Hypothalamus (tissue), 51 donors: ENCODE measurements at places on chromosomes 7 and 10.
A peak's percentile ranks its signal among the peaks of the same experiment; 100 is the strongest.

DNA sequence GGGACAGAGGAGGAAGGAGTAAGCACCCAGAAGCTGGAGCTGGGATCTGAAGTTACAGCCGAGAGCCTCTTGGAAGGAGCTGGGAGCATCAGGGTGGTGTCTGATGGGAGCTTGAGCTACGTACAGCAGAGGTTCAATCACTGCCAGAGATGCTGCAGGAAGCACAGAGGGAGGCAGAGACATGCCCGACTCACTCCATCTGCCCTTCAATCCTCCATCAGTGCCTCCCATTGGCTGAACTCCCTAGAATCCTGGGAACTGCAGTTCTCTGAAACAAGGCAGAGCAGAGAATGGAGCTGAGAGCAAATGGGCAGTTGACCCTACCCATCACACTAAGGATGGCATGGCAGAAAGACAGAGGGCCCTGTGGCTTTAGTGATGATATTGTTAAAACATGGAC lies 40.0 kb upstream of the CTBP2 start:
- no peak for DNase-seq

GRCh38 chr10:19728376-19728775 lies 87.9 kb upstream of the PLXDC2 start:
- DNase-seq = no peak

DNA sequence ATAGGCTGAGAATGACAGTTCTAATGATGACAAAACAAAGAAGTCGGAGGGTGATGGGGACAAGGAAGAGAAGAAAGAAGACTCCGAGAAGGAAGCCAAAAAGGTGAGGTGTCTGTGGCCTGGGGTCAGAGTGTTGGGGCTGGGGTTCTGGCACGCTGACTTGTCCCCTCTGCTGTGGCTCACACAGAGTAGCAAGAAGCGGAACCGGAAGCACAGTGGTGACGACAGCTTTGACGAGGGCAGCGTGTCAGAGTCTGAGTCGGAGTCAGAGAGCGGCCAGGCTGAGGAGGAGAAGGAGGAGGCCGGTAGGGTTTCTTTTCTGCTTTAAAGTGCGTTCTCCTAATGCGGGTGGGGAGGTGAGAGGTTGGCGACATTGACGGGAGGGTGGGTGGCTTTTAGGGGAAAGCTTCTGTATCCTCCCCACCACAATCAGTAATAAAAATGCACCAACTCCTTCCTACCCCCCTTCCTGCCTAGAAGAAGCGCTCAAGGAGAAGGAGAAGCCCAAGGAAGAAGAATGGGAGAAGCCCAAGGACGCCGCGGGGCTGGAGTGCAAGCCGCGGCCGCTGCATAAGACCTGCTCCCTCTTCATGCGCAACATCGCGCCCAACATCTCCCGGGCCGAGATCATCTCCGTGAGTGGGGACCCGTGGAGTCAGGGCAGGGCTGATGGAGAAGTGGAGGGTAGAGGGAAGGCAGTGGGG lies 4.6 kb downstream of the UFSP1 start:
- no peak for DNase-seq

DNA sequence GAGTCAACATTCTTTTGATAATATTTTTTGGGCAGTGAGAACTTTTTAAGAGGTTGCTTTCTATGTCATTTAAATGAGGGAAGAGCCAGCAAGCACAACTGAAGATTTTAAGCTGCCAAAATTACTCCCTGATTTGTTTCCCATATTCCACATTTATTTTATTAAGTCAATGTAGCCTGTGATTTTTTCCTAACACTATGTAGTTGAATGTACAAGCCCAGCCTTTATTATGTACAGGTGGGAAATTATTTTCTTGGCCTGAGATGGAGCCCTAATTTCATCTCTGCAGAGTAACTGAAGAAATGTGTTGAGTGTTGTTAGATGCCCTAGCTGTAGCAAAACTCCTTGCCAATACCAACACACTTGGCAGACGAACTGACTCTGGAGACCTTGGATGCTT lies 83.1 kb upstream of the MINDY3 start:
- no peak for DNase-seq

GRCh38 chr10:102243309-102243708 lies 2.0 kb upstream of the PITX3 start:
- DNase-seq = no peak

DNA sequence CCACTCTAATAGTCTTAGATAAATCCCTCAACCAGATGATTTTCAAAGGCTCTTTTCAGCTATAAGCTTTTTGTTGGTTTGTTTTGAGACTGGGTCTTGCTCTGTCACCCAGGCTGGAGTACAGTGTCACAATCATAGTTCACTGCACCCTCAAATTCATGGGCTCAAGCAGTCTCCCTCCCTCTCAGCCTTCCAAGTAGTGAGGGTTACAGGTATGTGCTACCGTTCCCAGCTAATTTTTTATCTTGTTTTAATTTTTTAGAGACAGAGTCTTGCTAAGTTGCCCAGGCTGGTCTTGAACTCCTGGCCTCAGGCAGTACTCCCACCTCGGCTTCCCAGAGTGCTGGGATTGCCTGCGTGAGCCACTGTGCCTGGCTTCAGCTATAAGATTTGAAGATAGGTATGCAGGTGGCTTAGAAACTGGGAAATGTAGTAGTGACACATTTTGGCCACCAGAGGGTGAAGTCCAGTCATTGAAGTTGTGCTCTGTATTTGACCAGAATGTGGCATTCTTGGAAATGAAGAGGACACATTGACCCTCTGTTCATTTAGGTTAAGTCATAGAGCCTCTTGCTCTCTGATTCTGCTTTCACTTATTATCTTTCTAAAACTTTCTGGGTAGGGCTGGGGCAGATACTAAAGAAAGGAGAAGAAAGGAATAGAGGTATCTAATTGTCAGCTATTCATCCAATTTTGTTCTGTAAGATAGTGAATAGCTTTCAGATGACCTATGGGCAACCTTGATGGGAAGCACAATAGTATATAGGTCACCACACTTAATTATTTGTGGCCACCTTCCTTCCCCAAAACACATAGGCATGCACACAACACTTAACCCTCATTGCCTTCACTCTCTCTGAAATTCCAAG lies 36.0 kb downstream of the R3HCC1L start:
- DNase-seq = no peak

DNA sequence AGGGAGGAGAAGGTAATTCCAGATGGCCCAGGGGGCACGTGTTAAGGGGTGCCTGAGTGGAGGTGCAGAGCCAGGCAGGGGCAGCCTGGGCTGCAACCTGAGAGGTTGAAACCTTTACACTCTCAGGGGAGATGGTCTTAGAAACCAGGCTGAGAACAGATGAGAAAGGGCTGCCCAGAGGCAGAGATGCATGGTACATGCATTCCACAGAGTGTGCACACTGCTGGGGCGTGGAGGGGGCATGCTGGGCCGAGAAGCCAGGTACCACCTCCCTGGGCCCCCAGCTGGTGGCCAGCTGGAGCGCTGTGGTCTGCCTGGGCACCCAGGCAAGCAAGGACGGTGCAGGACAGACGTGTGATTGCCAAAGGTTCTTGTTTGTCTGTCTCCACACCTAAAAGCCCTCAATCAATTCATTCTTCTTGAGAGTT lies 14.1 kb upstream of the CSGALNACT2 start:
- DNase-seq = no peak

DNA sequence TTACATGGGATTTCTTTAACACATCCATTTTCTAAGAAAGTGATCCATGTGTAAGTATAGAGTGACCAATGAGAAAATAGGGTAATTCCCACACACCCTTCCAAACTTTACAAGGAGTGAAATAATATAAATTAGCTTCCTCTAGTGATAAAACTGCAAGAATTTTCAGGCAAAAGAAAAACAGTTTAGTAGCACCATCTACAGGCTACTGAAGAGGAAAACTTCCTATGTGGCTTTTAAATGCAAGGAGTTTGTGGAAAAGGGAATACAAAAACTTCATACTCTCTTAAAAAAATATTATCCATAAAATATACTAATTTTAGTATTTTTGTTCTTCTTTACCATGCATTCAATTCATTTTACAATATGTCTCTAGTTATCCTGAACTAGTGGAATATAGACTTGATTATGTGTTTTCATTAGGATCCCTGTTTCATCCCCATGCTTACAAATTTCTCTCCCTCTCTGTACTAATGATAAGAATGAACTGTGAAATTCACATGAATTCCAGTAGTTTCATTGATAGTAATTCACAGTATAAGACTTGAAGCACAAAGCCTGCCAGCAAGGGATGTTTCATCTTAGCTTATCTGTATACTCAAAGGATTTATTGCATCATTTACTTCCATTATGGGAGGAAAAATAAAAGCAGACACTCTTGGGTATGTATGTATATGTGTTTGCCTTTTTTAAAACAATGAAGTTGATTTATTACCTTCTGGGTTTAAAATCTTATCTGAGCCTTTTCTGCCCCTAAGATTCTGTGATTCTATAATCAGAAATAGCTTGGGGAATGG lies 442.9 kb downstream of the AUTS2 start:
- DNase-seq = no peak

DNA sequence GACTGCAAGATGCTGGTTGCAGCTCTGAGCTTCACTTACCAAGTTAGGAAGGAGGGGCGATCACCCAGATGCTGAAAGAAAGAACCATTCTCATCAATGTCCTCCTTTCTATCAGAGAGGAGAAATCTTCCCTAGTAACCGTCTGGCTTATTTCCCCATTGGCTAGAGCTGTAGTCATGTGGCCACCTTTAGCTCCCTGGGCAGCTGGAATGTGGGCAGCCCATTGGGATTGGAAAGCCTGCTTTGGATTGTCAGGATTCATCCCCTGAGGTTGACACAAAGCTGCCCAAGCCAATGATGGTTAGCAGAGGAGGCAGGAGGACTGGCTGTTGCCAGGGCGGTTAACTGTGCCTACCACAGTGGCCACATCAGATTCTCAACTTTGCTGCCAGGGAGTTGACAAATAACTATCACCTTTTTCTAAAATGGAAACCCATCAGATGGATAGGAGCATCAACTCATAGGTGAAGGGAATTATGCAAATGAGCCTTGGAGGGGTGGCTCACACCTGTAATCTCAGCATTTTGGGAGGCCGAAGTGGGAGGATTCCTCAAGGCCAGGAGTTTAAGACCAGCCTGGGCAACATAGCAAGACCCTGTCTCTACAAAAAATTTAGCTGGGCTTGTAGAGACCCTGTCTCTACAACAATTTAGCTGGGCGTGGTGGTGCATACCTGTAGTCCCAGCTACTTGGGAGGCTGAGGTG lies 206.4 kb upstream of the GALNT17 start:
- DNase-seq = no peak

DNA sequence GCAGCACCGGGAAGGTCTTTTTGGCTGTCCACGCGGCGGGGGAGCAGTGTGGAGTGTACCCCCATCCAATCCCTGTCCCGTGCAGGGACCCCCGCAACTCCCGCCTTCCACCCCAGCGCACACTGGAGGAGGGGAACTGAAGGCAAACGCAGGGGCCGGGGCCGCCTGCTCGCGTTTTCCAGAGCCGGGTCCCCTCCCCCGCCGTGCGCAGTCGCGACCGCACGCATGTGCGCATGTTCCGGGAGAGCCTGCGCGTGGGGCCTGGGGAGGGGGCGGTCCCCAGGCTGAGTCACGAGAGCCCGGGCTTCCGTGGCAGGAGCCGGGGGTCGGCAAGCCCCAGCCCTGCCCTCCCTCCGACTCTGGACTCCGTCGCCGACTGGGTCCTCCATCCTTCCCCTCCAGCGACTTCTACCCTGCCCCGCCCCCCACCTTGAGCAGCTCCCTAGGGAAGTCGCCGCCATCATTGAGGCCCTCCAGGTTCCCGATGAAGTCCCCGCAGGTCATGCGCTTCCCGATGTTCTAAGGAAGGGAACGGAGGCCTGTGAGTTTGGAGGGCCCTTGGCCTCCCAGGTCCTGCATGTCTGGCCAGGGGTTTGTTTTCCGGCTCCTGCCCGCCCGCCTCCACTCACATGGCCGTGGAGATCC lies 8.0 kb downstream of the PSD start:
- DNase-seq = peak; percentile 25

- no peak for DNase-seq
These were observed 235.4 kb downstream of the RPS24 start for GRCh38 chr10:78269060-78269459.

GRCh38 chr7:2680792-2681490 lies 7.1 kb upstream of the AMZ1 start:
- peak; percentile 87 for DNase-seq

DNA sequence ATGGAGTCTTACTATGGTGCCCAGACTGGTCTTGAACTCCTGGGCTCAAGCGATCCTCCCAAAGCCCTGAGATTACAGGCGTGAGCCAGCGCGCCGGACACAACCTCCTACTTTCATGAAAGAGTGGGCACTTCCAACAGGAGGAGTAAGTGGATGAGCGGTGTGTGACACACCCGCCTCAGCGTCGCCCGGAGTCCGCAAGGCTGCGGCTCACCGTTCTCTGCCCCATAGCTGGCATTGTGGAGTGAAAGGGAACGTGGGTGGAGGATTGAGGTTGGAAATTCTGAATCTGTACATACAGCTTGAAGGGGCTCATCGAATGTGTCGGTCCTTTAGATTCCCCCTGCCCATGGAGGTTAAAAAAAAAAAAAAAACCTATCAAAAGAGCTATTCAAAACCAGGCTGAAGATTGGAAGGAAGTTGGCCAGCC lies 524 bp upstream of the PRXL2A start:
- DNase-seq = peak; percentile 41

- no peak for DNase-seq
These were observed 67.5 kb downstream of the CHST15 start for GRCh38 chr10:124025660-124026588.

GRCh38 chr10:12480440-12480839 lies 131.1 kb downstream of the CAMK1D start:
- DNase-seq = no peak

GRCh38 chr7:100221231-100221718 lies 1.5 kb downstream of the PVRIG start:
- no peak for DNase-seq

DNA sequence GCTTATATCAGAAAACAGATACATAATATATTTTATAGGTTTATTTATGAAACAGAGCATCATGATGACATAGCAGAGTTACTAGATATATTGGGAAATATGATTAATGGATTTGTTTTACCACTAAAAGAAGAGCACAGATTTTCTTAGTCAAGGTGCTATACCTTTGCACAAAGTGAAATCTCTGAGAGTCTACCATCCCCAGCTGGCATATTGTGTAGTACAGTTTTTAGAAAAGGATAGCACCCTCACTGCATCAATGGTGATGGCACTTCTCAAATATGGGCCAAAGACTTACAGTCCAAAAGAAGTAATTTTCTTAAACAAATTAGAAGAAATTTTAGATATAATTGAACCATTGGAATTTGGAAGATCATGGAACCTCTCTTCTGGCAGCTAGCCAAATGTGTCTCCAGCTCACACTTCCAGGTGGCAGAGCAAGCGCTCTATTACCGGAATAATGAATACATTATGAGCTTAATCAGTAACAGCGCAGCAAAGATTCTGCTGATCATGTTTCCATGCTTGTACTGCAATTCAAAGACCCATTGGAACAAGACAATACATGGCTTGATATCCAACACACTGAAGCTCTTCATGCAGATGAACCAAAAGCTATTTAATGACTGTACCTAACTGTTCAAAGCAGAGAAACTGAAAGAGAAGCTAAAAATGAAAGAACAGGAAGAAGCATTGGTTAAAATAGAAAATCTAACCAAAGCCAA lies 21.9 kb upstream of the CREB3L2 start:
- no peak for DNase-seq

GRCh38 chr10:49071160-49071761 lies 44.1 kb downstream of the VSTM4 start:
- no peak for DNase-seq
